Occipital lobe (tissue), 3 donors: ENCODE measurements at places on chromosomes 1 and 21.

- DNase-seq = no peak
Measured at GRCh38 chr21:21713651-21714180, 715.5 kb downstream of the NCAM2 start.

- no peak for DNase-seq
Measured at GRCh38 chr21:24729568-24729967, 877.7 kb downstream of the MRPL39 start.

- no peak for DNase-seq
Measured at GRCh38 chr1:79929356-79929755, 922.8 kb upstream of the ADGRL4 start.

- no peak for DNase-seq
Measured at GRCh38 chr1:241751524-241751923, 96.5 kb upstream of the EXO1 start.

- no peak for DNase-seq
Measured at GRCh38 chr1:216849146-216849545, 125.9 kb upstream of the ESRRG start.
